ENCODE measurements at places on chromosomes 12 and 14.

- DNase-seq: no peak
Observed at GRCh38 chr14:95261616-95262510, 57.8 kb downstream of the CLMN start.

DNA sequence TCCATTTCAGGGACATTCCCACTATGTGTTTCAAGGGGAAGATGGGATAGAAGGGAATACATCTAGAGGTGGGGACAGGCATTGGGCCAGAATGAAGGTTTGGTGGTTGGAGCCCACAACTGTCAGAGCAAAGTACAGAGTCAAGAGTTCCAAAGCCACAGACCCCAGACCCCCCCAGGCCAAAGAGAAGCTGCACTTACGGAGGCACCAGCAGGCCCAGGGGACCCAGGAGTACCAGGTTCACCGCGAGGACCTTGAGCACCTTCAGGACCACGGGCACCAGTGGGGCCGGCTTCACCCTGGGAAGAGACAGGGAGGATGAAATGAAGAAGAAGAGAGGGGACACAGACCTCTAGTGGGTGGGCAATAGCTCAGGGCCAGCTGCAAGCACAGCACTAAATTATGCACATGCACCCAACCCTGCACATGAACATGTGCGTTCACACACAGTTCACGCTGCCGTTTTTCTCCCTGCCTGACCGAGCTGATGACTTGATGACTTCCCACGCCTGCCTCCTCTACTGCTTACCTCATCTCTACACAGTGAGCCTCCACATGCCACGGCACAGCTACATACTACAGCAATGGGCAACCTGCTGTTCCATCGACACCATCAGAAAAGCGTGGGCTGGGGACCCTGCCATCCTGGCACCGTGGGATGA is 16.7 kb downstream of the COL2A1 start:
- DNase-seq: no peak

GRCh38 chr12:70217416-70217815 is 25.8 kb upstream of the CNOT2 start:
- DNase-seq: no peak

GRCh38 chr14:95488376-95489213 is 27.9 kb downstream of the SYNE3 start:
- no peak for DNase-seq

DNA sequence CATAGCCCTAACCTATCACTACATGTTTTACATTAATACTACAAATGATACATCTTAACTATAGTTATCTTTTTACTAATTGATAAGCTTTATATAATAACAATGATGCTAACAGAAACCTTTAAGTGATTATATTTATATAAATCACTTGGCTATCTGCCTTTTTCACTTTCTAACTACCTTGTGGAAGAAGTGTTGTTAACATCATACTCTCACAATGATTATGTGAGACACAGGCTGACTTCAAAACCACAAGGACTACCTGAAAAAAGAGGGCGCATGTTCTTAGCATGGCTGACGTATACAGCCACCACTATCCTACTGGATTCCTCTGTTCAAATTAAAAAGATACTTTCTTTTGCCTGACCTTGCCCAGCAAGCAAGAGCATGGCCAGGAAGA is 135.3 kb upstream of the SOX5 start:
- DNase-seq: no peak

GRCh38 chr12:15574353-15574752 is 214.8 kb downstream of the EPS8 start:
- no peak for DNase-seq

GRCh38 chr12:125128439-125129178 is 63.4 kb downstream of the AACS start:
- no peak for DNase-seq

DNA sequence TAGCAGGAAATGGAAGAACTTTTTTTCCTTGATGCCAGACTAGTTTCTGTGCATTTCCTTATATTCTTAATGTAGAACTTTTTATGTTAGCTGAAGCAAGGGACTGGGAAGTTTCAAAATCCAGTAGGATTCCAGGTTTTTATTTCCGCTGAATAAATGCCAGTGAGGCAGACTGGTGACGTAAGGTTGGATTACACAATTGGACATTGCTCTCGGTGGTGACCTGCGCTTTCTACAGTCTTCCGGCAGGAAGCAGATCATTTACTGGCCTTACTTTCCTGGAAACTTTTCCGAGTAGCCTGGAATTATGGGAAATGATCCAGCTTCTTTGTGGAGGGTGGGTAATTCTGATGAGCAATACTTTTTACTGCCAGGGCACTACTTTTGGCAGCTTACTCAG is 3.6 kb downstream of the IFT43 start:
- no peak for DNase-seq

DNA sequence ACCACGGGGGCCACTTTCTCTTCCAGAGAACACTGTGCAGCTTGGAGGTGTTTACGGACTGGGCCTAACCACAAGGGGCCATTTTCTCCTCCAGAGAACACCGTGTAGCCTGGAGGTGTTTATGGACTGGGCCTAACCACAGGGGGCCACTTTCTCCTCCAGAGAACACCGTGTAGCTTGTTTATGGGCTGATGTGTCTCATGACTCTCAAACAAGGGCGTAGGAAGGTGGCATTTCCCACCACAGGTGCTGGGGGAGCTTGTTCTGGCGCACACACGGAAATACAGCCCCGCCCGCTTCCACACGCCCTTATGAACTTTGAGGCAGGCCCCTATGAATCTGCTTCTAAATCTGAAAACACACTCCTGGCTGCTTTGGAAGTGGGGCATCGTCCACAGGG is 174.6 kb upstream of the SFSWAP start:
- DNase-seq: no peak

DNA sequence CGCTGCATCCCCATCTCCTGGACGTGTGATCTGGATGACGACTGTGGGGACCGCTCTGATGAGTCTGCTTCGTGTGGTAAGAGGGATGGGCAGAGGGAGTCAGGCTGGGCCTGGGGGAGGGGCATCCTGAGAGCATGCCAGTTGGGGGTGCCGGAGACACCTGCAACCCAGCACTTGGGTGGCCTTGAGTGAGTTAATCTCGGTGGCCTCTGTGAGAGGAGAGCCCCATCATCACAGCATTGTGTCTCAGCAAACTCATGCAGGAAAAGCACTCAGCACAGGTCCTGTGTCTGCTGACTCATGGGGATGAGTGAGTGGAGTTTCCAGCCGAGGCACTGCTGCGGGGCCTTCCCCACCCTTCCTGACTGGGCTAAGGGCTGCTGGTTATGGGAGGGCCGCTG is 19.6 kb upstream of the LRP1-AS start:
- no peak for DNase-seq

- DNase-seq: no peak
Observed at GRCh38 chr12:7293670-7294069, 10.2 kb upstream of the ACSM4 start.

DNA sequence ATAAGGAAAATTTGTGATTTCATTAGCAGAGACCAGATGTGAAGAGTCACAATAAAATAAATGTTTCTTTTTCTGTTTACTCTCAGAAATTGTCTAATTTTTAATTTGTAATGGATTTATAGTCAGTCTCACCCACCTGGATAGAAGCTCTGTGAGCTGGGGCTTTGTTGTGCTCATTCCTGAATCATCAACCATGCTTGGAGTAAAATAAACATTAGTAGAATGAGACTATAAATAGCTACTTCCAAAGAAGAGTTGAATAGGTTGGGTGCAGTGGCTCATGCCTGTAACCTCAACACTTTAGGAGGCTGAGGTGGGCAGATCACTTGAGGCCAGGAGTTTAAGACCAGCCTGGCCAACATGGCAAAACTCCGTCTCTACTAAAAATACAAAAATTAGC is 185.3 kb upstream of the FBXO33 start:
- DNase-seq: no peak

GRCh38 chr14:82710267-82710841 is 1176.7 kb upstream of the SEL1L start:
- no peak for DNase-seq

DNA sequence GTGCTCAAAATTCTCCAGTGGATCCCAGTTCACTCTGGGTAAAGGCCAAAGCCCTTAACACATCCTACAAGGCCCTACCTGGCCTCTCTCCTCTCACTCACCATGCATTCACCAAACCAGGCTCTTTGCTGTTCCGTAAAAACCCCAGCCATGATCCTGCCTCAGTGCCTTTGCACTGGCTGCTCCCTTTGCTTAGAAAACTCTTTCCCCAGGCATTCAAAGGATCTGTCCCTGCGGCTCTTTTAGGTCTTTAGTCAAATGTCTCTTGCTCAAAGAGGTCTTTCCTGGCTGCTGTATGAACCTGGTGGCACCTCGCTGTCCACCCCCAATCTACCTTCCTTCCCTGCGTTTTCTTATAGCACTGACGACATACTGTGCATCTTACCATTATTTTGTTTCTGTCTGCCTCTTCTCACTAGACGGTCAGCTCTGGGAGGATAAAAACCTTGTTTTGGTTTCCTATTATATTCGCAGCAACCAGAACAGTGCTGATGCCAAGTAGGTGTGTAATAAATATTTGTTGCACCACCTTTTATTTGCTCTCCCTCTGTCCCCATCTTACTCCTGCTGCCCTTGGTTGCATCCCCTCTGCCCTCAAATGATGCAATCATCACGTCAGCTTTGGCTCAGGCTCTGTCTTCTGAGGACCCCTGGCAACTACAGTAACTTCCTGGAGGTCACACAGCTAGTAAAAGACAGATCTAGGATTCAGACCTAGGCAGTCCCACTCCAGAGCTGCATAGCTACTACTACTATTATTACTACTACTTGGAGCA is 23.8 kb upstream of the DICER1 start:
- DNase-seq: no peak

DNA sequence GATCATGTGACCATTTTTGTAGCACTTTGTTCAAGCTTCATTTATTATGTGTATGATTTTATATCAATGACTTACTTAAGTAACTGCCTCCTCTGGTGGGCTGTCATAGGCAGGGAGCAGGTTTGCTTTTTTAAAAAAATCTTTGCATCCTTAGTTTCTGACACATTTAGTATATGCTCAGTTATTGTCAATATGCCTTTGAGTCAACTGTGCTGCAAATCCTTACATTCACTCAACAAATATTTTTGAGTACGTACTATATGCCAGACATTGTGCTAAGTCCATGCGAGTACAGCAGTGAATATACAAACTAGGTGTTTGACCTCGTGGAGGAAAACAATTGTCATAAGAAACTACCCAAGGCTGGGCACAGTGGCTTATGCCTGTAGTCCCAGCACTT is 4.4 kb upstream of the ANAPC5 start:
- no peak for DNase-seq

GRCh38 chr12:24854908-24855307 is 94.0 kb downstream of the BCAT1 start:
- no peak for DNase-seq

DNA sequence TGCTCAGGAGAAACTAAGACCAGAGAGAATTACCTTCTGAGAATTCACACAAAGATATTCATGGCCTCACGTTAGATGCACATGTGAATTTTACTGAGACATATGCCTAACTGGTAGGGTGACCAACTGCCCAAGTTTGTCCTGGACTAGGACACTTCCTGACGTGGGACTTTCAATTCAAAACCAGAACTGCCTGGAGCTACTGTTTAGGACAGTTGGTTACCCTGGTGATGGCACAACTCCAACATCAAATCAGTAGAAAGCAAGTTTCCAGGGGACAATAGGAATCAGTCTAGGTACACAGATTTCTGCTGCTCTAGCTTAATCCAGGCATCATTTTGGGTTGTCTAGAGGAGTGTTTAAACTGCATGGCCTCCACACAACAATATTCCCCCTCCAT is 178.7 kb downstream of the GXYLT1 start:
- no peak for DNase-seq
